EL (cell line): ENCODE measurements at places on chromosomes 5 and 9.

GRCh38 chr5:79975422-79975821 is 15.6 kb downstream of the MTX3 start:
- DNase-seq, result no peak

DNA sequence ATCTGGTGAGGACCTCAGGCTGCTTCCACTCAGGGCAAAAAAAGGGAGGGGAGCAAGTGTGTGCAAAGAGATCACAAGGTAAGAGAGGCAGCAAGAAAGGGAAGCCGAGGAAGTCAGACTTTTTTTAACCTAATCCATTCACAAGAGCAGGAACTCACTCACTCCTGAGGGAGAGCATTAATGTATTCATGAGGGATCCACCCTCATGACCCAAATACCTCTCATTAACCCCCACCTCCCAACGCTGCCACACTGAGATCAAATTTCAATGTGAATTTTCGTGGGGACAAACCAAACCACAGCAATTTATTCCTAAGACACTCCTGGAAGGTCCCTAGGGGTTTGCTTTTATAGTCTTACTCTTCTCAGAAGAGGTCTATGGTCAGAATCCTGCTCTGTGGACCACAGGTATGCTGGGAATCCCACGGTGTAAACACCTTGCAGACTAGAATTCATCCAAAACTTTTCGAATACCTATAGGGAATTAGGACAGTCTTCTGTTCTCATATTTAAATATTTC is 108.7 kb downstream of the HSD17B3 start:
- no peak for DNase-seq

DNA sequence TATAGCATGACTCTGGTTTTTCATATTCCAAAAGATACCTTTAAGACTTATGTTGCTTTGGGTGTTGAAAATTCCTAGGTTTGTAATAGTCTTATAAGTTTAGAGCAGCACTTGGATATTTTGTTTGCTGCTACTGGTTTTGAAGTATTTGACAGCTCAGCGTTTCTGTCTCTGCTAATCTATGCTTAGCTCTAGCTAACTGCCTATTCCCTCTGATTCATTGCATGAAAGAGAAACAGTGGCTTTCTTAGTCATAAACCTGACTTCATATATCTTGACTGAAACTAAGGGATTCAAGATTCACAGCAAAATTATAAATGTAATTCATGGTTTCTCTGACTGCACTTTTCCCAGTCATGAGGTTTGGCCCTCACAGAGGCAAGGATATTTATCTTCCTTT is 35.6 kb upstream of the ANXA1 start:
- DNase-seq, result peak; percentile 61

DNA sequence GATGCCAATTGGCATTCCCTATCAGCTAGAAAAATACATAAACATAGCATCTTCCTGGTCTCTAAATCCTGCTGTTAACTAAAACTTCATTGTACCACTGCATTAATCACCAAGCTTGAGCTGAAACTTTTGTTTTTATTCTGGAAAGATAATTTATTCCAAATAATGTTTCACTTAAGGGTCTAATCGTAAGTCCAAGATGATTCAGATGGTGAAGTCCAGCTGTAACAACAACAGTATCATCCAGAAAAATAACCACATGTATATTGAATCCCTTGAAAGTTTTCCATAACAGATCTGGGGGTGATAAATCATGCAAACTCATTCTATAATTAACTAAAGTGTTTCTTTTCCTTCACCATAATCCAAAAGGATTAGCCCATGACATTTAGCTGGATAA is 23.9 kb downstream of the RORB start:
- no peak for DNase-seq

DNA sequence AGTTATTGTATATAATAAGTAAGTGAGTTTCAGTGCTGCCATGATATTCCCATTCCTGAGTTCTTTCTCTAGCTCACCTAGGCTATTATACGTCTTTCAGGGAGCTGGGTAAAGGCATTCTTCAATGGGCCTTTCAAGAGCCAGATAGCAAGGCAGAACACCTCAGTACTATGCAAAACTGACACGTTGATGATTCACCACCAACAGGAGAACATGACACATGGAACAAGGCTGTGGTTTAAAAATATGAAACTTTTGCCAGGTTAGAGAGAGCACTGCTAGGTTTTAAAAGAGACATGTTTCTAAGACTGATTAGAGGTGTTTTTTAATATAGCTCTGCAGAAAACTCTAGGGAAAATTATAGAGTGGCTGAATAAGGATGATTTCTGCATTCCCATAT is 95.9 kb downstream of the UGCG start:
- DNase-seq, result peak; percentile 66

DNA sequence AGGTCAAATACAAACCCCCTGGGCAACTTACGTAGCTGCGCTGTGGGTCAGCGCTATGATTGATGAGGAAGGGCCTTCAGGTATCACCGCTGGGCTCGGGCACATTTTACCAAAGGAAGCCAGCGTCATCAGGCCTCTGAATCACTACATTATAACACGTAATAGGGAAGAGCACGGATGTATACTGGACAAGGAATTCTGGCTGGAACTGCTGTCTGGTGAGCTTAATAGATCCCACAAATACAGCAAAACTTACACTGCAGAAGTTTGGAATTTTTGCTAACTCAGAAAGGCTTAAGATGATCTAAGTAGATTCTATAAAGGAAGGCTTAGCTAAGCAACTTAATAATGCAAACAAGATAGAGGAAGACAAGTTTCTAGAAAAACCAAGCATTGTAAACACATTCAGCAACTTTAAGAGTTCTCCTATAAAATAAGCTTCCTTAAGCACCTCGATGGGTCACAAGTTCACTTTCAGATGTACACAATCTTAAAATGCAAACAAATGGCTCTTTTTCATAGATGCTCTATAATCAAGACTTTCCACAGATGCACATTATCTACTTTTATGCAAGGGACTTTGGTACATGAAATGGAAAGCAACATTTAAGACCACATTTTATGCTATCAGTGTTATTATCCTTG is 360.1 kb upstream of the PANK3 start:
- DNase-seq, result no peak

DNA sequence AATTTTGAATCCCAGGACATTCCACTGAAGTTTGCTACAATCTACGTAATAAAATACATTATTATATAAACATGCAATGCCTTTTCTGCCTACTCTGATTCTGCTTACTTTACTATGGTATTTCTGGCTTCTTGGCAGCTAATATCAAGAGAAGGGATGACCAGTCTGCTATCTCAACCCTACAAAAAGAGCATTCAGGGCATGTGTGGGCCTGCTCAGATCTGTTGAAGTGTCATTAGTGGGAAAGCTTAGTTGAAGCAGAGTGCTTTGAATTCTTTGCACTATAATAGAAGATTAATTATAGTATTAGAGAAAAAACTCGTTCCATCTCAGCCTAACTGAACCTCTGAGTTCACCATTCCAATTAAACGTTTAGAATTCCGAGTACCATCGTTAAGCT is 339.5 kb upstream of the ISL1 start:
- DNase-seq, result no peak

GRCh38 chr5:133943475-133943817 is 25.0 kb downstream of the C5orf15 start:
- DNase-seq, result no peak

GRCh38 chr5:76525956-76526355 is 97.2 kb downstream of the F2RL2 start:
- DNase-seq, result no peak

- DNase-seq, result no peak
Observed at GRCh38 chr5:93723681-93724080, 17.7 kb downstream of the POU5F2 start.

DNA sequence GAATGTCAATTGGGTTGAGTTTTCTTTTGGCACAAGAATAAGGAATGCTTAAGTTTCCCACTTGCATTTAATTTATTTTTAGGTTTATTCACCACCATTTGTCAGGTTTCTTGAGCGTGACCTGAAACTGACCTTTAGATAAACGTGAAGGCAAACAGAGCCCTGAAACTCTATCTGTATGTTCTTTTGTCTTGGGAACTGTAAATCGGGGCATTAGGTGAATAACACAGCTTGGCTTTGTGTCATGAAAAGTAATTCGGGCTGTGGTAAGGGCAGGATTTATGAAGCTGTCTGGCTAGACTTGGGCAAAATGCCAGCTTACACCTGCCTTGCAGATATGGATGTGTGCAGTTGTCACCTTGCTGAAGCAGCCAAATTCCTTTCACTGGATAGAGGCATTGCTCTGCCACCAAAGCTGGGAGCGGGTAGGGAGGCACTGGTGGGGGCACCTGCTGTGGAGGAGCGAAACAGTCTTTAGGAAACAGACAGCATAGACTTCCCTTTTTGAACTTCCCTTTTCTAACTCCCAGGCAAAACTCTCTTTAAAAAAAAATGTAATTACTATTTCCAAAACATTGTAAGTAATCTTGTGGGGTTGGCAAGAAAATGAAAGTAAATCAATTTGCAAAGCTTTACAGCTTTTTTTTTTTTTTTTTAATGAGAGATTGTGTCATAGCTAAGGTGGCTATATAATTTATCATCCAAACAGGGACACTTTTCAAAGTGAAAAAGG is 545.2 kb downstream of the CSNK1G3 start:
- no peak for DNase-seq

GRCh38 chr9:109717342-109717741 is 62.7 kb upstream of the PALM2AKAP2 start:
- DNase-seq, result no peak

GRCh38 chr9:106639873-106640568 is 222.9 kb upstream of the ZNF462 start:
- DNase-seq, result no peak

DNA sequence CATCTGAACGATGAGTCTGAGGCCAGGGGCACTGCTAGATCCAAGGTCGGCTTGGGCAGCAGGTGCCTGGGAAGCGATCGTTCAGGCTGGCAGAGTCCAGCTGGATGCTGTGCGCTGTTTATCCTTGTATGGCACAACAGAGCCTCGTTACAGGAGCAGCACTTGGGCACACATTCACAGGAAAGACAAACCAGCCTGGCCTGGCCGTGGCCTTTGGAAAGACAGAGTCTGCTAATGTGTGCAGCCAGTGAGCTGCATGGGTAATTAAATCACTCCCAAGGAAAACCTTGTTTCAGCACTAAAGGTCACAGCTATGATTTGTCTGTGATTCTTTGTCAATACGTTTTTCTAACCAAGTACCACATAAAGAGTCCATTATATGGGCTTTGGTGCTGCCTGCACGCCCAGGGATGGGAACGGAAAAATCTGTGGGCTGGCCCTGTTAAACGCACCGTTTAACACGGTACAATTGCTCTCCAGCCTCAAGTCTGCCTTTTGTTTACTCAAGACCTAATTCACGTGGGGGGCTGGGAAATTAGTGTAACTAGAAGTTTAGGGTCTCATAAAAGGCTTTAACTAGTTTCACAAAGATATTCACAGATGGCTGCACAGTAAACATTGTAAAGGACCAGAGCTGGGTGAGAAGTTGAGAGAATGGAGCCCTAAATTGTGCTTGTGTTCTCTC is 509.3 kb downstream of the KDM4C start:
- no peak for DNase-seq

- no peak for DNase-seq
Observed at GRCh38 chr9:118009614-118010013, 305.4 kb downstream of the TLR4 start.

DNA sequence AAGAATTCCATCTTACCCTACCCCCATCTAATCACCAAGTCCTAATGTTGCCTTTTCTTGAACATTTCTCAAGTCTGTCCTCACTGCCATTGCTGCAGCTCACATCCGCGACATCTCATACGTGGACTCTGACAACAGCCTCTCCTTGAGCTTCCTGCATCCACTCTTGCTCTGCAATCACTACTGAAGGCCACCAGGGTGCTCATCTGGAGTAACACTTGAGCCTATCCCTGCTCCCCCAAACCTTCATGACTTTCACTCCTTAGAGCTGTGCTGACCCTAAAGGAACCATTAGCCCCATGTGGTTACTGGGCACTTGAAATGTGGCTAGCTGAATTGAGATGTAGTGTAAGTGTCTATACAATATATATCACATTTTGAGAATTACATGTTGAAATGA is 46.4 kb upstream of the CTXN3 start:
- no peak for DNase-seq

DNA sequence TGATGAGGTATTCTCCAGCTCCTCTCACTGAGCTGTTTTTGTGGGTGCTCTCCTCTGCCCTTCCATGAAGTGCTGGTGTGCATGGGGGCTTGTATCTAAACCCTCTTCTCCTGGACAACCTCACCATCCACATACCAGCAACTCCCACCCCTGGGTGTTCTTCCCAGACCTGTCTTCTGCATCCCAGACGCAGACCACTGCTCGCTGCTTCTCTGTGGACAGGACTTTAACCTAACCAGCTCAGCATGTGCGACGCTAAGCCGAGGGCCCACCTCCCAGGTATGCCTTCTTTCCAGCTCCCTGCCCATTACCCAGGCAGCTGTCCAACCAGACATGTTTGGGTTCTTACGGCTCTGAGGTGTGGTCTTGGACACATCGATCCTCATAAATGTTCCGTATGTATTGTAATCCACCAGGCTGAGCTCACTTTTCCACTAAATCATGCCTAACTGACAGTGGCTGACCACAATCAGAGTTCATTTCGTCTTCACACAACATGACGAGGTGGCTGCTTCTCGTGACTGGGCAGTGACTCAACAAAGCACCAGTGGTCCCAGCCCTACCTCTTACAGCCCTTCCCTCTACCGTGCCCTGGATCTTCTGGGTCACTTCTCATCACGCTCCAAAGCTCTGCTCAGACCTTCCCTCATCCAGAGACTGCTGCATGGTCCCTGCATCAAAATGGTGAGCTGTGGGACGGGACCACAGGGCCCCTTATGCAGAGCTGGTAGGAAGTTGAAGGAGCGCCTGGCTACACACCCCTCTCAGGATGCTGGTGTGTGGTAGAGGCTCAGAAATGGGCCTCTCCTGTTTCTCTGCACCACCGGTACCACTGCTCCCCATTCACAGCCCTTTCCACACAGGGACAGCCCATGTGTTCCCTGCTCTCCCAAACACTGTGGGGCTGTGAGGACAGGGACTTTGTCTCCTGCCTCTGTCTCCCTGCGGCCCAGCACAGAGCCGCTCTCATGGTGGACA is 9.6 kb upstream of the PTGES2 start:
- peak; percentile 88 for DNase-seq

DNA sequence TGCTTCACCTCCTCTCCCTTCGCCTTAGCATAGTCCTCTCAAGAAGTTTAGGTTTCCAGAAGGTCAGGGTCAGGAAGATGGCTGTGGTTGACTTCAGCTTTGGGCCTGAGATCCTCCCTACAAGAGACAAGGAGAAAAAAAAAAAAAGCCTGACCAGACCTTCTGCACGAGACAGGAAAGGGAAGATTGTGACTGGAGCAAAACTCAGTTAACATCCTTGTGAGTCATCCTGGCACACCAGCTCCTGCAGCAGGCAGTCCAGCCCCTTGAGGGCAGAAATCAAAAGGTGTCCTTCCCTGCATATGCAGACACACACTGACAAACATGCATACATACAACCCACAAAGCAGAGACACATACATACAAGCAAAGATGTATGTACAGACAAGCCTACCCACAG is 18.0 kb upstream of the ENHO start:
- DNase-seq, result peak; percentile 68
